Endodermal cell (in vitro differentiated cells): ENCODE measurements at places on chromosomes 11 and 22. TPM values are rescaled to one million over a fixed set of nuclear protein-coding genes. Genes with fewer than 3 reads are reported as not detected.

CHRDL2 gene
- total RNA-seq = 0.27 and 0.44 TPM in 2 replicates

RAB38 gene
- 15.0 to 52.5 TPM (median 15.0 TPM) in 3 replicates for total RNA-seq

GPHA2 gene
- not detected in 3 replicates for total RNA-seq

C11orf16 gene
- total RNA-seq = not detected in 3 replicates

CHST1 gene
- total RNA-seq = 0.95 and 1.3 TPM in 2 replicates

SPTBN2 gene
- total RNA-seq = 23.9 and 36.0 TPM in 2 replicates

IL10RA gene
- total RNA-seq = 0.46 to 0.63 TPM in 2 of 3 replicates, not detected in the other
